ENCODE measurements at places on chromosomes 4 and X.

- no peak for DNase-seq
Observed at GRCh38 chr4:74934016-74934831, 1.3 kb downstream of the PARM1 start.

GRCh38 chr4:58553679-58554078 is 1443.5 kb upstream of the IGFBP7 start:
- no peak for DNase-seq

DNA sequence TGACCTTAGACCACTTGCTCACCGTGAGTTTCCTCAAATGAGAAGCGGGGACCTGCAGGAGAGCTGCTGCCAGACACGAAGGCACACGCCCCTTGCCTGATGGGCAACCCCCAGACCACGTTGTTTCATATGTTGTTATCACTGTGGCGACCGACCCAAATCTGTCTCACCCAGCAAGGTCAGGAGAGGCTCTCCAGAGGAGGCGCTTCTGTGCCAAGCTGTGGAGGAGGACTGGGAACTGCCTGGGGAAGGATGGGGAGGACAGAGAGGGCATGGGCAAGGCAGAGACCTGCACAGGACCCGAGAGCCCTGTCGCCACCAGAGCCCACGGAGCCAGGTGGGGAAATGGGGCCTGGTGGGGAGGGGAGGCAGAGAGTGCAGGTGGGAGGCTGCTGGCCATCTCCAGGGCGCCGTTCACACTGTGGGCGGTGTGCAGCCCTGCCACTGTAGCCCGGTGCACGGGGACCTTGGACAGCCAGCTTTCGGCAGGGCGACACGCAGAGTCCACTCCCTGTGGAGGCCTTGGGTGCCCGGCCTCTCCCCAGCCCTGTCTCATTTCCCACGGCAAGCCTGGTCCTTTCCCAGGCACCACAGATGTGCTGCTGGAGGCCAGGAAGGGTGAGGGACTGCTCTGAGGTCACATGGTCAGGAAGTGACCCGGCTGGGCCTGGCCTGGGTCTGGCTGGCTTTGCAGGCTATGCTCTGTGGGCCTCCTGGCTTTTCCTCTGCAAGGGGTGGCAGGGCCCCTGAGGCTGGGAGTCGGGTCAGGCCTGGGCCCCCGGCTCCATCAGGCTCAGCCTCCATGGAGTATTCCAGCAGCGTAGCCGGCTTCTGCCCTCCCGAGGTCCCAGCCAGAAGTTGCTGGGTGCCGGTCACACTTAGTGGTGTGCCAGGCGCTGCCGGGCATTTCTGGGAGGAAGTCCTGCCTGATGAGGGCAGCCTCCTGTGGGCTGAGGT is 3.2 kb downstream of the HTRA3 start:
- no peak for DNase-seq

- no peak for DNase-seq
Observed at GRCh38 chr4:143539670-143540023, 26.1 kb downstream of the SMARCA5 start.

GRCh38 chrX:9612146-9612505 is 147.3 kb downstream of the TBL1X start:
- no peak for DNase-seq

DNA sequence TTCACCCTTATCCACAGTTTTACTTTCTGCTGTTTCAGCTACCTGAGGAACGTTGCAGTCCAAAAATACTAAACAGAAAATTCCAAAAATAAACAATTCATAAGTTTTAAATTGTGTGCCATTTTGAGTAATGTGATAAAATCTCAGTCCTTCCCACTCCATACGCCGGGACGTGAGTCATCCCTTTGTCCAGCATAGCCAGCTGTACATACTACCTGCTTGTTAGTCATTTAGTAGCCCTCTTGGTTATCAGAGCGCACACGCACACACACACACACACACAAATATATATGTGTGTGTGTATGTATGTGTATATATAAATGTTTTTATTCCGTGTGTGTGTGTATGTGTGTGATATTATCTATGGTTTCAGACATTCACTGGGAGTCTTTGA is 4.8 kb upstream of the CCSER1 start:
- DNase-seq, result no peak

GRCh38 chr4:10048941-10049697 is 27.8 kb upstream of the SLC2A9 start:
- DNase-seq, result no peak

GRCh38 chr4:17945303-17945702 is 76.3 kb downstream of the LCORL start:
- DNase-seq, result no peak

DNA sequence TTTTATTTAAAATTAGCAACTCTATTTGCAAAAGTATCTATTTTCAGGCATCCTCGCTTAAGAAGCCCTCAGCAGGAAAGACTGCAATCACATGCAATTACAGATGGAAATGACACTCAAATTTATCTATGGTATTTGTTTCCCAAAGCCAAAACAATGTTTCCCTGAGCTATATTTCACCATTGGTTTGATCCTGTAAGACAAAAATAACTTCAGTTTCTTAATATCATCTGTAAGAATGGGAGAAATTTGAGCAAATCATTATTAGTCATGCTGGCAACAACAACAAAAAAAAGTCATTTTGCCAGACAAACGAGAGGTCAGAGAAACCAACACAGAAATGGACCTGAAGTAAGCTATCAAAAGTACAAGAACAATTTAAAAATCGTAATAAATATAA is 204.1 kb downstream of the NR3C2 start:
- no peak for DNase-seq

- DNase-seq, result no peak
Observed at GRCh38 chrX:123504630-123505270, 228.1 kb downstream of the THOC2 start.

- DNase-seq, result no peak
Observed at GRCh38 chr4:54110019-54110416, 10.1 kb downstream of the GSX2 start.

DNA sequence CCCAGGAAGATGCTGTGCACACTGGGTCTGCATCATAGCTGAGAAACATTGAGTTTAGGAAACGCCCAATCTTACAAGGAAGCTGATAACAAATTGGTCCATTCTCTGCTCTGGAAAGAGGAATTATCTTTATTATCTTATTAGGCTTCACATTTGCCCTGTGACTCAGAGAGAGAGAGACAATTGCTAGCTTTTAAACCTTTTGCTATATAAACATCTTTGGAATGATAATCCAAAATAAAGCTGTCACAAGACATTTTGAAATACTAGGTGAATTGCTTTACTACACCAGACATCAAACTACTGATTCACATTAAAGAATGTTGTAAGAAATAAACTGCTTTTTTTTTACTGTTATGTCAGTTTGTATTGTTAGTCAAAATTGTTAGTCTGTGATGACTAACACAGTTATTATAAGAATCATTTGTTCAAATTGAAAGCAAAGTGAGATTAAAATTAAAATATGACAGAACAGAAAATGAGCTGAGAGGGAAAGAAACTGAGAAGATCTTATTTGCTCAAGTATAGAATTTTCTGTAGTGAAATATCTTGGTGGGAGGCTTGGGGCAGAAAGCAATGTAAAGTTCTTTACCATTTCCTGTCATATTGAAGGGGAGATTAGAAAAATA is 765.4 kb upstream of the PCDH10 start:
- no peak for DNase-seq

DNA sequence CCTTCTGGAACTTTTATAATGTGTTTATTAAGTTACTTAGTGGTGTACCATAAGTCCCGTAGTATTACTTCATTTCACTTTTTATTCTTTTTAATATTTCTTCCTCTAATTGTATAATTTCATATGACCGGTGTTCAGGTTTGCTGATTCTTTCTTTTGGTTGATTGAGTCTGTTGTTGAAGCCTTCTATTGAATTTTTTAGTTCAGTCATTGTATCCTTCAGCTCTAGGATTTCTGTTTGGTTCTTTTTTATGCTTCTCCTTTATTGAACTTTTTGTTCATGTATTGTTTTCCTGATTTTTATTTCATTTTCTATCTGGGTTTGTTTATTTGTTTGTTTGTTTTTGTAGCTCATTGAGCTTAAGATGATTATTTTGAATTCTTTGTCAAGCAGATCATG is 8.8 kb downstream of the CEP44 start:
- DNase-seq, result no peak

DNA sequence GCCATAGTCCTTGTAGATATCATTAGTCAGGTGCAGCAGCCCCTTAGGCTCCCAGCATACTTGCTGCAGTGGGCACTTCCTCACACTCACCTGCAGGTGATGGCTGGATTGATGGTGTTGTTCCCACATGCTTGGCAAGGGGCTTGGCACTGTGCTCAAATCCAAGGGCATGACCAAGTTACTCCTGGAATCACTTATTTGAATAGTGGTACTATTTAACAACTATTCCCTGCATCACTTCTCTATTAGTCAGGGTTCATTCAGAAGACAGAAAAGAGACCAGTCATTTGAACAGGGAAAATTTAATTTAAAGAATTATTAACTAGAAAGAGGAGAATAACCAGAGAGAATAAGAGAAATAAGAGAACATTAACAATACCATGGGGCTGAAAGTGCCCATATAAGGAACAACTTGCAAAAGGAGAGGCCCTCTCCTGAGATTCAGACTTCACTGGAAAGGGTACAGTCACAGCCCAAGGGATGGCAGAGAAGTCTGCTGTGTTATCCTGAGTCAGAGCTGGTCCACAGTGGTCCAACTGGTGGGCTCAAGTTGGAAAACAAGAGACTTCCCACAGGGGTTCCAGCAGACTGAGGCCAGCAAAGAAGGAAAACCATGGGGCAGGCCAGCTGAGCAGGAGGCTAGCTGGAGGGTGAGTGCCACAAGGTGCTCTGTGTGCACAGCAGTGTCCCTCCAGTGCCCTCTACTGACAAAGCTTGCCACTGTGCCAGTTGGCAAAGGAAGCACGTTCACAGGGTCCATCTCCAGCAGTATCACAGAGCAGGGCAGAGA is 9.8 kb downstream of the SPP1 start:
- DNase-seq, result no peak

DNA sequence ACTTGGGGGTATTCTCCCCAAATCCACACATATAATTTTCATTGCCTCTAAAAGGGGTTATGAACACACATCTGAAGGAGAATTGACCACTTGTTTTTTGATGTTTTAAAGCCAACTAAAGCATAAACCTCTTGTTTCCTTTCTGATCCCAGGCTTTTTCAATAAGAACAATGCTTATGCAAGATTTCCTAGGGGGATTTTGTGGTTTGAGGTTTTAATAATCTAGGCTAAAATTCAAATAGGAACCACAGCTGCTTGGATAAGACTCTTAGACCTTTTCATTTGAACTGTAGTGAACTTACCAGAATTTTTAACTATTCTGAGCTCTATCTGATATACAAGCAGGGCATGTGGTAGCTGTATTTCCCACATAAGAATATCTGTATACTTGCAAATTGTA is 651.1 kb downstream of the ANKRD50 start:
- DNase-seq, result no peak

GRCh38 chr4:2691952-2692435 is 64.1 kb downstream of the TNIP2 start:
- no peak for DNase-seq

GRCh38 chrX:8179656-8180055 is 8.6 kb upstream of the VCX2 start:
- no peak for DNase-seq

DNA sequence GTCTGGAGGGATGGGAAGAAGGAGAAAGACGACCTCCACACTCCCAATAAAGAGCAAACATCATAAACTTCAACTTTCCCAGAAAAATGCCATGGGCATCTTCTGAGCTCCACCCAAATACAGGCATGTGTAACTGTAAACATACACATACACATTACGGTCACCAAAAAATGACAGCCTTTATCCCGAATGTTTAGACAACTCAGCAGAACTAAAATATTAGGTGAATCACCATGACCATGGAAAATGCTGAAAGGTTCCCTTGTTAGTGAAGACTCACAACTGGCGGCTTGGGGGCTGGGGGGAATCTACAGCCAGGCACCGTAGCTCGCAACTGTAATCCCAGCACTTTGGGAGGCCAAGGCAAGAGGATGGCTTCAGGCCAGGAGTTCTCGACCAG is 33.0 kb downstream of the PRKX start:
- DNase-seq, result no peak

- DNase-seq, result no peak
Observed at GRCh38 chrX:154373340-154374306, 811 bp downstream of the FLNA start.

GRCh38 chr4:153228512-153229140 is 24.4 kb downstream of the TRIM2 start:
- DNase-seq, result no peak

GRCh38 chrX:77118686-77119085 is 328.5 kb upstream of the FGF16 start:
- no peak for DNase-seq

- DNase-seq, result no peak
Observed at GRCh38 chr4:39932776-39933402, 44.8 kb downstream of the PDS5A start.

- no peak for DNase-seq
Observed at GRCh38 chrX:107850422-107850765, 24.7 kb downstream of the MID2 start.

DNA sequence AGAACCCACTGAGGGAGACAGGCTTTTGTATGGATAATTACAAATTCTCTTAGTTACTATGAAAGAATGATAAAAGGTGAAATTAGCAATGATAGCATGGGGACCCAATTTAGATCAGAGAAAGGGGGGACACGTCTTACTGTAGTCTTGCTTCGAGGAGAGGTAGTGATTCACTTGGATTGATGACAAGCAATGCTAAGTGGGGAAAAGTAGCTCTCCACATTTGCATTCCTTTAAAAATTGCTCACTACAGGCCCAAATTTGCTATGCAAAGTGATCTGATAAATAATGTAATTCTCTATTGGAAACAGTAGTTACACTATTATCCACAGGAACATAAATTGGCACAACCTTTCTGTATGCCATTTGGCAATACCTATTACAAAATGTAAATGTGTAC is 42.5 kb upstream of the MAP3K15 start:
- DNase-seq, result no peak

GRCh38 chr4:4672402-4672801 is 130.6 kb upstream of the STX18 start:
- DNase-seq, result no peak

DNA sequence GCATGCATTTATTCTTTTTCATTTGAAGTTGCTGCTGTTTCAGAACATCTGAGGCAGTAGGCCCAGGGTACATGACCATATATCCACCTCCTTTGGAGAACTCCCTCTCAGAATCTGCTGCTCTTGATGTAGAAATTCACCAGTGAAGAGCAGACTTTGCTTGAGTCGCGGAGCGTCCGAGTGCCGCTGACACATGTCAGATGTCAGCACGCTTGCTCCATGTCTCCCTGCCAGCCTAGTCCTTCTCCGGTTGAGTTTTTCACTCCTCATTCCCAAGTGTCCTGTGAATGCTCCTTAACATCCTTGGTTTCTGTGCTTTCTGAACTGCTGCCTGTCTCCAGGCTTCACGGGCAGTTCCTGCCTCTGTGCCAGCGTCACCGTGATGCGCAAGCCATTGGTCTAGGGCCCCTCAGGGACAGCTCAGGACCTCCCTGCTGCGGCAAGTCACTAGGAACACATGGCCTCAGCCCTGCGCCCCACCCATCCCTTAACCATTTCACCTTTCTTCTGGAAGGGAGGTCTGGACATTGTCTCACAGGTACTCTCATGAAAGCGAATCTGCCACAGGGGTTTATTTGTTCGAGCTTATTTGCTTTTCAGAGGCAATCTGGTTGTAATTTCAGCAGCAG is 93.1 kb upstream of the RBPJ start:
- DNase-seq, result no peak
